ENCODE measurements at places on chromosomes 7 and 10.

DNA sequence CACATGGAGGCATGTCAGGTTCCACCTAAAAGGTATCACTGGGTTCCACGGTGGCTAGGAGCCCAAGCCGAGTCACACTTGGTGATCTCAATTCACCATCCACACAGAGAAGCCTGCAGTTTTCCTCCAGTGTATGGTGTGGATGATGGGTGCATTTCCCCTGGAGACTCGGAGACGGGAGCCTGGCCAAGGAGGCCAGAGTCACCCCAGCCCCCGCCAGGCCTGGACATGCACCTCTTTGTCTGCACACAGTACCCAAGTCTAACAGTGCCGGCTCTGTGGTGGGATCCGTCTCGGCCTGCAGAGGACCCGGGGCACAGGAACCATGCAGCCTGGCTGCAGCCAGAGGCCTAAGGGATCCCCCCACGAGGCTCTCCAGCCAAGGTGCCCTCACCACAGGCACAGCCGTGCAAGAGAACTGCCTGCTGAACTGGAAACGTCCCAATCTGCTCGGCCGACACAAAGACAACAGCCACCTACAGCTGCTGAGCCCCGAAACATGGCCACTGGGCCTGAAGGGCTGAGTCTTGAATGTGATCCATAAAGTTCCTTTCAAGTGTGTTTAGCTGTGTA, 75.2 kb downstream of the DIP2C start:
- no peak for DNase-seq

GRCh38 chr10:12308057-12308456, 41.3 kb upstream of the CAMK1D start:
- no peak for DNase-seq

DNA sequence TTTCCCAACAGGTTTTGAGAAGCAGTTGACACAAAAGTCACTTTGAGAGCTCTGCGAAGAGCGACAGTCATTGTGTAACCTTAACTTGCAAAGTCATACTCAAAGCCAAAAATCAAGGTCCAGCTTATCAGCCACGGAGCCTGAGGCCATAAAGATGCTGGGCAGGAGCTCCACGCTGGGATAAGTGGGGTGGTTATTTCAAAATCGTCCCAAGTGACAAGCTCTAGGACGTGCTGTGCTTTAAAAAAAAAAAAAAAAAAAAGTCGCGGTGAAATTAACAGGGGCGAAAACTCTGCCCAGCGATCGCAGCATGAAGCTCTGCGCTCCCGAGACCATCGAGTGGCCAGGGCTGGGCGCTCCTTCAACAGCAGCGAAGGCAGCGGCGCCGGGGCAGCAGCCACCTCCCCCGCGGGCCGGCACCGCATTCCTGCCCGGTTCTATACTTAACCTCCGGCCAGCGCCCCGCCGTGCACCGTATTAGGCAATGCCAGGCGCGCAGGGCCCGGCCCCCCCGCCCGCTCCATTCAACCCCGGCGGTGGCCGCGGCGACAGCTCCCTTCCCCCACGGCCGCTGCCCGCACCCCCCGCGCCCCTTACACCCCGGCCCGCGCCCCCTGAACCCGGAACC, 657 bp downstream of the HACD1 start:
- DNase-seq: no peak

- DNase-seq: no peak
These were observed 7.2 kb upstream of the PGAM2 start for GRCh38 chr7:44072364-44073231.

GRCh38 chr10:126250527-126251310, 137.6 kb downstream of the ADAM12 start:
- DNase-seq: no peak

GRCh38 chr10:11685787-11686218, 56.4 kb upstream of the ECHDC3 start:
- DNase-seq: peak; percentile 73

DNA sequence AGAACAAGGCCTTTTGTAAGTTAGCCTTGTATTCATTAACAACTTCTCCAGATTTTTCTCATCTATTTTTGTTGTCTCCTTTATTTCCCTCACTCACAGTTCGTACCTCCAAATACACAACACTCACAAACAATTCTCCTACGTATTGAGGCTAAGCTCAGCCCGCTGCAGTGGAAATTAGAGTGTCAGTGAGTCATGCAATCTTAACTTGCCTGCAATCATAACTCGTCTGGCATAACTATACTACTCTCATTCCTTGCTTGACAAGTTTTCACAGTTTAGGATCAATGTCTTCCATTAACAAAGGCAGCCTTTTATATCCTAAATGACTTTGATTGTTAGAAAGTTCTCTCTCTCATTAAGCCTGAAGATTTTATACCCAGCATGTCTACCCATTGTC, 23.8 kb downstream of the TMEM196 start:
- no peak for DNase-seq

DNA sequence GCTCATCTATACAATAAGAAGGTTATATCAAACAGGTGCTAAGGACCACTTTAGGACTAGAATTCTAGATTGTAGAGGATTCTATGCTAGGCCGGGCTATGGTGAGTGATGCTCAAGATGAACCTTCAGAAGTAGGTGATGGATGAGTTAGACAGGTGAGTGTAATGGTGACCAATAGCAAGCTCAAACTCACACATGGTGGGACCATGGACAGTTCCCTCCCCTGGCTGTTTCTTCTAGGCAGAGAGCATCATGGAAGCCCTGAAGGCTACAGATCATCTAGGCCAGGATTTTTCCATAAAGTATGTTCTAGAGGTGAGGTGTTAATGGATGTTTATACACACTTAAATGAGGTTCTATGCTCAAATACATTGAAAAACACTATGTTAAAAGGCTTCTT, 162.2 kb upstream of the WDR11 start:
- no peak for DNase-seq

- DNase-seq: no peak
These were observed 133.1 kb downstream of the SORCS3 start for GRCh38 chr10:104774234-104774633.

DNA sequence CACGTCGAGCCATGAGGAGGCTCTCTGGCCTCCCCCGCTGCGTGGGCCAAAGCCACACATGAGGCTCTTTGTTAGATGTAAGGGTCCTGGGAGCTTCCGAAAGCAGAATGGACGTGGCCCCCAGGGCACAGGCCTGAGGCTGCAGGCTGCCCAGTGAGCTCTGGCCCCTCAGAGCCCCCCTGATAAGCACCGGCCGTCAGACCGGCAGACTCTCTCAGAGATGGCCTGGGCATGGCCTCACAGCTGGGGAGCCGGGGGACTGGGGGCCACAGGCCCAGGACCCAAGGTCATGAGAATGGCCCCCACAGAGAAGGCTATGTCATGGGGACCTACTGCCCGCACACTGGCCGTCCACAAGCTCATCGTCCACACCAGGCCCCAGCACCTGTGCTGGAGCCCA, 31.7 kb upstream of the ADGRA1 start:
- no peak for DNase-seq

- DNase-seq: no peak
These were observed 164.6 kb upstream of the C1GALT1 start for GRCh38 chr7:7017707-7018280.

DNA sequence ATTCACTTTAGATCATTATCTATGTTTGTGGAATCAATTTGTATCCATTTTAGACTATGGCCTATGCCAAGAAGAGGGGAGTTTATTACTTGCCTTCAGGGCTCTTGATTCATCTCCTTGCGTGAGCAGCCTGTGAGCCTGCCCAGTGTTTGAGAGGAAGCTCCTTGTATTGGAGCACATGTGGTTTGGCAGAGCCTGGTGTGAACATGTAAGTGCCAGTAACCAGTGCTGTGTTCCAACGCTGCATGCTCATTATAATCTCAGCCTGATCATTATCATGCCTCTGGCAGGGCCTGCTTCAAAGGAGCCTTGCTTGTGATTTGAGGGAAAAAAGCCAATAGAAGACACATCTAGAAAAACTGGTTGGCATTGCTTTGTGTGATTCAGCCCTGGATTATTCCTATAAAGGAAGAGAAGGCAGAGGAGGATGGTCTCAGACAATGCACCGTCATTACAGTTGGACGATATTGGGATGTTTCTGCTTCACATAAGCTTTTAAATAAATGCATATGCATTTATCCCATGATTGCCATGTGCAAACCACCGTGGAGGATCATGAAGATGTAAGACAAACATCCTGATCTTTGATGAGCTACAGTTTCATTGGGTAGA, 203.4 kb upstream of the AHR start:
- no peak for DNase-seq

GRCh38 chr7:157514746-157515145, 177.9 kb downstream of the DNAJB6 start:
- DNase-seq: no peak

GRCh38 chr7:31006857-31007256, 43.1 kb downstream of the GHRHR start:
- DNase-seq: no peak

- DNase-seq: no peak
These were observed 77.0 kb upstream of the EEPD1 start for GRCh38 chr7:36076074-36076473.

DNA sequence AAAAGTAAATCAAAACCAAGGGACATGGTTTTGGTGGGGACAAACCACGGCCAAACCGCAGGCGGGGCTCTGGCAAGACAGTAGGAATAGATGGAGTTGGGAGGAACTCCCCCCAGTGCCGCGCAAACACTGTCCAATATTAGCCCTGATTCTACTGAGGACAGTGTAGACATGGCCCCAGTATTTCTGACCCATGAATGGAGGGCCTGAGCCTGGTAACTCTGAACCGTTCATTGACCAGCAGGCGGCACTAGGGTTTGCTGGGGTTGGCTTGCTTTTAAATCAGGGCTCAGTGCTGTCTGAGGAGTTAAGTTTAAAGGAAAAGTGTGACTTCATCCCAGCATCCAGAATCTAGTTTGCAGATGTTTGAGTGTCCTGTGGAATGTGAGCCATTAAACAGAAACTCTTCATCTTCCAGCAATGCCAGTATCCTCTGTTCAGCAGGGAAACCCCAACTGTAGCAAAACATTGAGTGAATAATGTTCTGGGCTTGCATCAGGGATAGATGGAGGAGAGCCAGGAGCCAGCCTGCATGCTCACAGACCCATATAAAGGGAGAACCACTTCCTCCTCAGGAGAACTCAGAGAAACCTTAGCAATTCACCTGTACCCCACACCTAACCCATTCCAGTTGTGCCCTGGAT, 147.4 kb upstream of the PRSS58 start:
- no peak for DNase-seq

GRCh38 chr7:50206453-50207250, 97.9 kb upstream of the IKZF1 start:
- DNase-seq: peak; percentile 85

DNA sequence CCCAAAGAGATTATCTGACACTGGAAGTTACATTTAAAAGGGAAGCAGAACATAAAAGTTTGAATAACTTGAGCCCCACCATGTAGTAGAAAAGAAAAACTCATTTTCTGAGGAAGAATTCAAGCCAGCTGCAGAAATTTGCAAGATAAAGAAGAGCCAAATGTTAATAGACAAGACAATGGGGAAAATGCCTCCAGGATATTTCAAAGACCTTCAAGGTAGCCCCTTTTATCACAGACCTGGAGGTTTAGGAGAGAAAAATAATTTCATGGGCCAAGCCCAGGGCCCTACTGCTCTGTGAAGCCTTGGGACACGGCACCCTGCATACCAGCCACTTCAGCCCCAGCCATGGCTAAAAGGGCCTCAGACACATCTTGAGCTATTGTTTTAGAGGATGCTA, 18.4 kb upstream of the AKR1C1 start:
- DNase-seq: no peak

DNA sequence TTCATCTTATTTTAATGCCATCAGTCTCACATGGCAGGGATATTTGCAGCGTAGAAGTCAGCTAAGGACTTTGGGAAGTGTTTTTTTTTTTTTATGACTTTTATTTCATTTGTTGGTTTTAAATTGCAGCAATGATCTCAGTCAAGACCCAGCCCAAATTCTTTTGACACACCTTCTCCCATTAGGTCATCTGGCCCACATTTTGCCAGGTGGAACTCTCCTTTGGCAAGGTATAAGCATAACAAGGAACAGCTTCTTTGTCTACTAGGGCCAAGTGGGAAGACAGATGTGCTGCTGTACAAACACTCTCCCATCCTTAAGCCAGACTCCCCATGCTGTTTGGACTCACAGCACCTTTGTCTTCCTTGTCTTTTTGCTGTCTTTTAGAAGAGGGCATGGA, 41.8 kb downstream of the PLEKHA8 start:
- no peak for DNase-seq

- no peak for DNase-seq
These were observed 59.1 kb downstream of the LOXL4 start for GRCh38 chr10:98208925-98209324.

GRCh38 chr7:909358-910329, 33.3 kb downstream of the GET4 start:
- DNase-seq: no peak

GRCh38 chr7:78134256-78134655, 335.7 kb downstream of the PHTF2 start:
- DNase-seq: no peak

- no peak for DNase-seq
These were observed 53.1 kb upstream of the COBL start for GRCh38 chr7:51369746-51370145.

DNA sequence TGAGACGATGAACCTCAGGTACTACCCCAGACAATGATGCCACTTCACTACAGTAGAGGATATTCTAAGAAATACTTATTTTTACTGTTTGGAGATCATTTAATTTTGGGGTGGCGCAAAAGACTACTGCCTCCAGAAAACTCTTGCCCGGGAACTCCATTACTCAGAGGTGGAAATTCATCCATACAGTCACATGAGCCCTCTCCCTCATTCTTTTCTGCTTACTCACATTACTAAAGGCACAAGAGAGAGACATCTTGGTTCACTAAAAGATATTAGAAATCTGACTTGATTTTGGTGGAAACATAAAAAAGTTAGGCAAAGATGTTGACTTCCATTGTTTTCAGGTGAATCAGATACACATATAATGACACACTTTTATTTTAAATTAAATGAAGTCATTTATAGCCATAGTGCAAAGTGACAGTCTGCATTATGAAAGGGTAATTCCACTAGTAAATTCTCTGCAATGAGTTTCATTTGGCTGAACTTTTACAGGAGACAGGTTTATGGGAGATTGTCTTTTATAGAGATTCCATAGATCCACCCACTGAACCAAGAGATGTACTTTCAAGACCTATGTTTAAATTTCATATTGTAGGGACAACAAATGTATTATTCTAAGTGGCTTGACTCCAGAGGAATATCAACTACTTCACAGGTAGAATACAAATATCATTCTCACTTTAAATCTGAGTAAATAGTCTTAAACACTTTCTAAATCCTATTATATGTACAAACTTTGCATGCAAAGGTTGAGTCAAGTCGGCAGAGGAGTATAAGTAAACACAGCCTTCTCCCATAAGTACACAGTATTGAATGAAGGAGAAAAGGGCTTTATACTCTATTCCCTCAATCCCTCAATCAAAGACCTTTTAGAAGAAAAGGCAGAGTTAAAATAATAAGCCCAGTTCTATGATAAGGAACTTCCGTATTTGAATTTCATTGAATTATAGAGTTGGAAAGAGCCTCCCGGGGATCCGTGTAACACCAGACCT, 18.8 kb downstream of the NEBL start:
- no peak for DNase-seq

GRCh38 chr10:74900297-74900696, 73.9 kb downstream of the KAT6B start:
- DNase-seq: no peak

GRCh38 chr10:124176349-124177179, 83.2 kb upstream of the CHST15 start:
- DNase-seq: no peak

- DNase-seq: no peak
These were observed 16.3 kb downstream of the YAE1 start for GRCh38 chr7:39582536-39582935.

- no peak for DNase-seq
These were observed 41.9 kb downstream of the MET start for GRCh38 chr7:116713918-116714317.

- no peak for DNase-seq
These were observed 52.7 kb upstream of the SLC29A3 start for GRCh38 chr10:71266147-71266917.

GRCh38 chr7:70579397-70580097, 552.4 kb upstream of the GALNT17 start:
- no peak for DNase-seq

Data from naive thymus-derived CD4-positive, alpha-beta T cell (primary cell).